Activated CD8-positive, alpha-beta memory T cell treated with anti-CD3 and anti-CD28 coated beads, Interleukin-2, amount 50 U/mL, for 48 hours (primary cell): ENCODE measurements at places on chromosomes 11 and 22.

GRCh38 chr11:208181-208916 is 841 bp downstream of the RIC8A start:
- DNase-seq, result peak; percentile 90

- no peak for DNase-seq
Observed at GRCh38 chr22:46001426-46002106, 24.6 kb upstream of the WNT7B start.

DNA sequence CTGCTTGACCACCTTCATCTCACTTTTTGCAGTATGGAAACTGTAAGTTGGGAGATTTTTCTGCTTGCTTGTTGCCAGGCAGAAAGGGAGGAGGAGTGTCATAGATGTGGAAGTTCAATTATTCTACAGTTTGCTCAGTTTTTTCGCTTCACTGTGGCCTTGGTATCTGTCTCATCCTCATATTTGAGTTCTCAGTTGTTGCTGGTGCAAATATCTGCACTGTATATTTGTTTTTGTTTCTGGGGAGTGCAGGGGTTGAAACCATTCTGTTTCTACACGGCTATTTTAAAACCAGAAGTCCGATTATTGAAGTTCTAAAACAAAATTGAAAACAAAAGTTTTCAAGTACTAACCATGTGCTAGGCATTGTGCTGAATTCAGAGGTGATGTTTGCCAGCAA is 153.4 kb downstream of the JRKL start:
- DNase-seq, result no peak

DNA sequence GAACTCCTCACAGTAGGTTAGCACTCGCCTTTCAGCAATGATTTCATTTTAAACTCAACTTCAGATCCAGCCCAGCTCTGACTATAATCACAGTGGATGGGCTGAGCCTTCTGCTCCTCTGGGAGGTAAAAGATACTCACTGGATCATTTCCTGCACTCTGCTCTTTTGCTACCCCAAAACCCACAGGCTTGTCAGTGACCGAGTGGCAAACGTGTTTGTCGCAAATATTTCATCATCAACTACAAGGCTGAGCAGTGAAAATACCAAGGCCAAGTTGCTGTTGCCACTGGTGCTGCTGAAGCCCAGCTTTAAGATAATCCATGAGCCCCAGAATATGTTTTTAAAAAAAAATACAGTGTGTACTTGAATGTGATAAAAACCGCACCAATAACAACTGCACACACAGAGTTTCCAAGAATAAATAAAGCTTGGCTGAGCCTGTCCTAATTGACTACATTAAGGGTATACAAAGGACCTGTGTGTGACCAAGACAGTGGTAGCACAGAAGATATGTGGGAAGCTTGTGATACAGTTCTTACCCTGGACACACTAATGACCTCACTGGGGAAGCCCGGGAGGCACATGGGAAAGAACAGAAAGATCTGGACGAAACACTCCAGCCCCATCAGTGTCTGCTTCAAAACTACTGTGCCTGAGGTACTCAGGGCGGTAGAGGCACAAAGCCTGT is 41.3 kb downstream of the ABTB2 start:
- DNase-seq, result no peak

- no peak for DNase-seq
Observed at GRCh38 chr11:66420671-66421476, at the start of gene NPAS4. Gene NPAS4, plus strand, starts transcription at chr11:66421035. Its CDS starts 145 bp downstream, at chr11:66421180.

GRCh38 chr11:65380460-65381119 is 1.9 kb downstream of the SLC25A45 start:
- DNase-seq, result no peak

- no peak for DNase-seq
Observed at GRCh38 chr11:129731316-129731715, 84.3 kb upstream of the TMEM45B start.

DNA sequence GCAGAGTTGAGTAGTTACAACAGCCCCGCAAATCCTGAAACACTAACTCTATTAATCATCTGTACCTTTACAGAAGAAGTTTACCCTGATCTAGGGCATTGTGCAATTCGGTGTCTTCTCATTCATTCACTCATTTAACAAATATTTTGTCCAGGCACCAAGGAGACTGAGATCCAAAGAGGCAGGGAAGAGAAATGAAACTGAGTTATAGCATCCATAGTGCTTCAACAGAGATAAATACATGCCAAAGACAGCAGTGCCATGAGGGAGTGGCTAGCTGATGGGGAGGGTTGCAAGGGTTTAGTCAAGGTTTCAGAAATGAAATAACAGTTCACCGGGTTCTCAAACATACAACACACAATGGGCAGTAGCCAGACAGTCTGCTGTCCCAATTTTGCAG is 40.2 kb upstream of the MTNR1B start:
- no peak for DNase-seq

GRCh38 chr11:130631119-130631518 is 182.7 kb downstream of the ADAMTS15 start:
- DNase-seq, result no peak

DNA sequence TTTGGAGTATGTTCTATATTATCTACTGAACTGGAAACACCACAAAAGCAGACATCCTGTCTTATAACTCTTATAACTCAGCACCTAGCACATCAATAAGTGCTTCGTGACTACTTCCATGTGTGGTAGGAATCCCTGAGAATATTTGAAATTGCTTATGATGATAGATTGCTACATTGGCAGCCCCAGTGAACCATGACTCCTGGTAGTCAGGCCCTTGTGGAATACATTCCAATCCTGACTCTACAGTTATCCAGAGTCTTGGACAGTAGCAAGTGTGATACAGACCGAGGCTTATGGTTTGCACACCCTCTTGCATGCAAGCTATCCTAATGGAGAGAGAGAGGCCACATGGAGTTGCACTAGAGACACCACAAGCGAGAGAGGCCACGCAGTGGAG is 59.5 kb upstream of the PHF21A start:
- no peak for DNase-seq

- no peak for DNase-seq
Observed at GRCh38 chr11:86623736-86624135, 48.7 kb downstream of the ME3 start.

DNA sequence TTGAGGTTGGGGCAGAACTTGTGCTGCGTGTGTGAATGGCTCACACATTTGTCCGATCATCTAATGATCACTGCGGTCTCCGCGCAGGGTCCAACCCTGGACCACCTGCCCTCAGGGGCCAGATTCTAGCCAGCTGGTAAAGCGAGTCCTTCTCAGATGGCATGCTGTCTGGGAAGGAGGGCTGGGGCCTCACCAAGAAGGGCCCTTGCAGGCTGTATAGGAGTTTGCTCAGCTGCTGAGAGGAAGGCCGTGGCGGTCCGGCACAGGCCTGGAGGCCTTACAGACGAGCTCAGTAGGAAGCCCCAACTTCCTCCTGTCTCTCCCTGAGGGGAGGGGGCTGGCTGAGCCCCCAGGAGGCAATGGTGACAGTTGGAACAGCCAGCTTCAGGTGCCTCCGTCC is 13.7 kb downstream of the PHLDA2 start:
- no peak for DNase-seq

- DNase-seq, result no peak
Observed at GRCh38 chr11:134266841-134267251, 9.3 kb upstream of the GLB1L3 start.

- DNase-seq, result no peak
Observed at GRCh38 chr11:3145206-3145520, 19.9 kb downstream of the OSBPL5 start.

- no peak for DNase-seq
Observed at GRCh38 chr11:6417907-6418556, 862 bp downstream of the APBB1 start.

DNA sequence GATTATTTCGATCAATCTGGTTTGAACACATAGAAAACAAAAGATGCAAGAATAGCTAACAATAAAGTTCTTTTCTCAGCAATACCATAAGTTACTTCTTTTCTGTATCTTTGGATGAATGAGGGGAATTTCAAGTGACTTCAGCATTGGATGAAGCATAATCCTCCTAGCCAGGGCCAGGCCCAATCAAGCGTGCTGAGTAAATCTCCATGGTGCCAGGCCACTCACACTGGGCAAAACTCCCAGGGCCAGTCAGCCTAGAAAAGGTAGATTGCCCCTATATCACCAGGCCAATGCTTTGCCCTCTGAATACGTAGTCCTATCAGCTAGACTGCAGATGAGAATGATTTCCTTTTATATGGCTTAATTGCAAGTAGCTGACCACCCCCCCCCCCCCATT is 6.0 kb downstream of the CNTF start:
- DNase-seq, result no peak

- no peak for DNase-seq
Observed at GRCh38 chr22:46373159-46373558, 37.6 kb downstream of the TRMU start.

- DNase-seq, result no peak
Observed at GRCh38 chr11:78514922-78515502, 59.7 kb downstream of the NARS2 start.

DNA sequence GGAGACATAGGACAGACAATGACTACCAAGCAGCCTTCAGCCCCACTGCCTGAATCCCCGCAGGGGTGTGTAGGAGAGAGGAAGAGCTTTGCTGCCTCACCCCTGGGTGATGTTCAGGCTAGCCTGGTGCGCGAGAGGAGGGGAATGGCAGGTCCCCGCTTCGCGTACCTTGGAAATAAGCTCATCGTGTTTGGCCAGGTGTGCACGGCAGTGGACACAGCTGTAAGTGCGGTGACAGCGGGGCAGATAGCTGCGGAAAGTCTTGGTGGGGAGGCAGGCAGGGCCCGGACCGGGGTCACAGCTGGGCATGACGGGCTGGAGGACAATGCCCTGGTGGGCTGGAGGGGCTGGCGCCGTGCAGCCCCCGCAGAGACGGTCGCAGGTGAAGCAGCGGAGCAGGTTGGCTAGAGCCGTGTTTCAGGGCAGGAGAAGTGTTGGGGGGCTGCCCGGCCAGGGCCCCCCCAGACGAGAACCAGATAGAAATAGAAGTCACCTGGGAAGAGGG is 2.9 kb downstream of the YPEL4 start:
- no peak for DNase-seq

- no peak for DNase-seq
Observed at GRCh38 chr11:17877886-17878285, 135.0 kb downstream of the SERGEF start.
